Memory B cell (primary cell): ENCODE measurements at places on chromosomes 12 and 14.

- DNase-seq, result no peak
These were observed 51.1 kb downstream of the SLC38A1 start for GRCh38 chr12:46217541-46218321.

- DNase-seq, result no peak
These were observed 25.1 kb upstream of the FBRSL1 start for GRCh38 chr12:132464820-132465219.

DNA sequence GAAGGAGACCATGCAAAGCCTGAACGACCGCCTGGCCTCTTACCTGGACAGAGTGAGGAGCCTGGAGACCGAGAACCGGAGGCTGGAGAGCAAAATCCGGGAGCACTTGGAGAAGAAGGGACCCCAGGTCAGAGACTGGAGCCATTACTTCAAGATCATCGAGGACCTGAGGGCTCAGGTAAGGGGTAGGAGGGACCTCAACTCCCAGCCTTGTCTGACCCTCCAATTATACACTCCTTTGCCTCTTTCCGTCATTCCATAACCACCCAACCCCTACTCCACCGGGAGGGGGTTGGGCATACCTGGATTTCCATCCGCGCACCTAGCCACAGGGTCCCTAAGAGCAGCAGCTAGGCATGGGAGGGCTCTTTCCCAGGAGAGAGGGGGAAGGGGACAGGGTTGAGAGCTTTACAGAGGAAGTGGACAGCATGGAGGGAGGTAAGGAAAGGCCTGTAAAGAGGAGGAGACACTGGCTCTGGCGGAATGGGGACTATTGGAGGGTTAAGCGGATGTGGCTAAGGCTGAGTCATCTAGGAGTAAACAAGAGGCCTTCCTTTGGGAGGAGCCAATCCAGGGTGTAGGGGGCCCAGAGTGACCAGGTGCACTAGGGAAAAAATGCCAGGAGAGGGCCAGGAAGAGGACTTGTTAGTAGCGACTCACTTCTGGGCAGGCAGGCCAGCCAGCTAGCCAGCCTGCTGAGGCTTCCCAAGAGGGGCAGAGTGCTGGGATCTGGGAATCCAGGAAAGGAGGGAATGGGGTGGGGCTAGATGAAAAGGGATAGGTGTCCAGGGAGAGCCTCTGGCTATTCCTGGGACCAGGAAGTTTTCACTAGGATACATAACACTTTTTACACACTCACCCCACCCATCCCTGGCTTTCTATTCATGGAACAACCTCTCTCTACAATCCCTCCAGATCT is 754 bp downstream of the KRT18 start:
- no peak for DNase-seq

DNA sequence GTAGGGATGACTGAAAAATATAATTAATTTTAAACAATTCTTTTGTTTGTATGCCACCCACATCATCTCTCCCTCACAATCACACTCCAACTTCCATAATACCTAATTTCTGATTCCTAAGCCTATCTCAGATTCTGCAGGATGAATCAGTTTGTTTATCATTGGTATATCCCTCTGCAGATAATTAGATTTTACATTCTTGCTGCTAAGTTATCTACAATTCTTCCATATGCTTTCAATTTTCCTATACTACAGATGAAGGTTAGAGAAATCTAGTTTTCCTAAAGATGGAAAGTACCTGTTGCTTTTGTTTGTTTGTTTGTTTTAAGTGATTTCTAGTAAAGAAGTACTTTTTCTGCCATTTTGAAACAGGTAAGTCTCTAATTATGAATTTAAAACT is 105.3 kb downstream of the ANKS1B start:
- no peak for DNase-seq

- no peak for DNase-seq
These were observed 48.9 kb upstream of the DYRK2 start for GRCh38 chr12:67599691-67600090.

GRCh38 chr12:70520847-70521246 is 116.4 kb downstream of the PTPRB start:
- no peak for DNase-seq

- DNase-seq, result no peak
These were observed 170.1 kb upstream of the AMIGO2 start for GRCh38 chr12:47249719-47250357.

DNA sequence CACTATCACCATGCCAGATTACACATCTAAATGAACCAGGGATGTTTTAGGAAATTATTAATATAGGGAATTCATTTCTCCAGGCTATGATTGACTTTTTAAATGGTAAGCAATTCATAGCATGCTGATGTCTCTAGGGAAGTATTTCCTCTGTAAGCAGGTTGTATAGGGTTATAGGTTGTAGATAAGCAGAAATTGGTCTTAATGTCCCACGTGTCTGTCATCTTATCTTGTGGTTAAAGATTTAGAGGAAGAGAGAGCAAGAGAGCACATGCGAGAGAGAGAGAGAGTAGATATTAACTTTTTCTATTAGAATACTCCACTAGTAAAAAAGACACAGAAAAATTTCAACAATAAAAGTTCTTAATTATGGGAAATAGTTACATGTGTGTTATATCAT is 32.6 kb downstream of the TRHDE start:
- no peak for DNase-seq

DNA sequence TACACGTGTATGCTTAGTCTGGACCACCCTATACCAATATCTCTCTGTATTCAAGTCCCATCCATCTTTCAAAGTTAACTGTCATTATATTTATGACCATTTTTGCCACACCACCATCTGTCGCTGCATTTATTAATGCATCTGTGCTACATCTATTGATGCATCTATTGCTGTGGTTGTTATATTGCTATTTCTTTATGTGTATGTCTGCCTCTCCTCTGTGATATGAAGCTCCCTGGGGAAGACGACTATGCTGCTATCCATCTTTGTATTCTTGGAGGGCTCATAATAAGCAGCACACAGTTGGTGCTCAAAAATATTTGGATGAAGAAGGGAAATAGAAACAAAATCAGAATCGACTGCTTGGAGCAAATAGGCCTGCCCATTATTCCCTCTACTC is 357.6 kb downstream of the RPS29 start:
- no peak for DNase-seq

DNA sequence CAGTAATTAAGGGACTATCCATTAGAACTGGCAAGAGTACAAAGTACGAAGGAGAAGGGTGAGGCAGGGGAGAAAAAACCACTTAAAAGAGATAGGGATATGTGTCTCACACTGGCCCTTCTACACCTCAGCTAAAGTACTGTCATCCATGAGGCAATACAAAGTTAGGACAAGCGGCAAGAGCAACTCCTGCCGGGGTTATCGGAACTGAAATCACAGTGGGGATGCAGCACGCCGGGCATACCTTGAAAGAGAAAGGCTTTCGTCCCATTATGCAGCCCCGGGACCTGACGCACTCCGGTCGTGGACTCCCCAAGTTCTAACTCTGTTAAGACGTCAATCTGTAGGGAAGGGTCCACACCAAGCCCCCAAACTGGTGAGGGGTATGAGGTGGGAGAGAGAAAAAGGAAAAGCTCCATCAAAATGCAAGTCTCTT is 1.1 kb downstream of the NELL2 start:
- no peak for DNase-seq

- DNase-seq, result no peak
These were observed 277.9 kb upstream of the E2F7 start for GRCh38 chr12:77343291-77343690.

DNA sequence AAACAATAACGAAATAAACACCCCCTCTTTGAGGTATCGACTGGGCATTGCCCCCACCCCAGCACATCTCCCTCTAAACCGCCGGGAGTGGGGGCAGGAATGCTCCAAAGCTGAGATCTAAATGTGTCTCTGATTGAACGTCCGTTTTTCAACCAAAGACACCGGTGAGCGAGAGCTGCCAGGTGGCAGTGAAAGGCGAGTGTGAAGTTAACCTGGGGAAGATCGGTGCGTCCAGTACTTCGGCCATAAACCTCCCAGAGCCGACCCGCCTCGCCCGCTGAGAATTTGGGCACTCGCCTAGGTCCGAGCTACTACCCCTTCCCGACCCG is 625 bp downstream of the ANGEL1 start:
- DNase-seq, result no peak

GRCh38 chr14:60771117-60771516 is 36.6 kb downstream of the MNAT1 start:
- DNase-seq, result no peak

GRCh38 chr12:93802698-93803423 is 125.7 kb downstream of the CRADD start:
- no peak for DNase-seq

GRCh38 chr12:1022032-1022970 is 31.3 kb downstream of the ERC1 start:
- DNase-seq, result no peak

- no peak for DNase-seq
These were observed 986 bp upstream of the NTF3 start for GRCh38 chr12:5430641-5431603.

- DNase-seq, result no peak
These were observed 830 bp upstream of the TRMT61A start for GRCh38 chr14:103528146-103528586.

- DNase-seq, result no peak
These were observed 480.6 kb downstream of the ZFP36L1 start for GRCh38 chr14:68312300-68312699.

- no peak for DNase-seq
These were observed 11.2 kb upstream of the TMX1 start for GRCh38 chr14:51228890-51229289.

DNA sequence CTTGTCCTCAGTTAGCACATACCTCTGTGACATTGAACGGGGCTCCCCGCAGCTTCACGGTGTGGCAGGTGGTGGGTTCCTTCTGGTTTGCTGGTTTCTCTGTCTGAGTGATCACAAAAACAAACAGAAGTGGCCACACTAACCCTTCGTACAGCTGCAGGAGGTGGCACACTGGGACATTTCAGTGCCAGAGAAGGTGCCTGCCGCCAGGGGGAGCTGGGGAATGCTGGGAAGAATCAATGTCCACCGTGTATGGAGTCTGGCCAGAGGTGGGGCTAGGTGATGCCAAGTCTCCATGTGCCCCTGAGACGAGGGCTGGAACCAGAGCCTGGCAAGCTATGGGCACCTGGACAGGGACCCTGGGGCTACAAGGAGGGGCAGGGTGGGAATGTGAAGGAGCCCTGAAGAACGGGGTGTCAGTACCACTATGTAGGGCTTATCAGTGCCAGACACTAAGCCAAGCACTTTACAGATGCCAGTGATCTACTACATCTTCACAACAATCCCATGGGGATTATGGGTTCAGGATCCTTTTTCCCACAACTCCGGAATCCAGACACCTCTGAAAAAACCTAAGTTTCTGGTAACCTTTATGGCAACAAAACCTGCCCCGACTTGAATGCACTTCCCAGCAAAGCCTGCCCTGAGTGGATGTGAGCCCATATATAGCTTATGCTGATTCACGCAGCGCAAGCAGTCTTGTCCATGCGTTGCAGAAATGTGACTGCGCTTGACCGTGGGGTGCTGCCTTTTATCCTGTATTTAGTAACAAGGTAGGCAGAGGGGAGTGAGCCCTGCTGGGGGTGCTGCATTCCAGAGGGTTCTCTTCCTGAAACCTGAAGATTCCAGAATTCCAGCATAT is 10.8 kb downstream of the RBM19 start:
- no peak for DNase-seq

- DNase-seq, result no peak
These were observed 103.3 kb downstream of the RBM19 start for GRCh38 chr12:113862590-113863454.

- DNase-seq, result no peak
These were observed 291.2 kb upstream of the SOX5 start for GRCh38 chr12:24240707-24241106.

GRCh38 chr12:89451841-89452251 is 72.8 kb downstream of the GALNT4 start:
- no peak for DNase-seq

DNA sequence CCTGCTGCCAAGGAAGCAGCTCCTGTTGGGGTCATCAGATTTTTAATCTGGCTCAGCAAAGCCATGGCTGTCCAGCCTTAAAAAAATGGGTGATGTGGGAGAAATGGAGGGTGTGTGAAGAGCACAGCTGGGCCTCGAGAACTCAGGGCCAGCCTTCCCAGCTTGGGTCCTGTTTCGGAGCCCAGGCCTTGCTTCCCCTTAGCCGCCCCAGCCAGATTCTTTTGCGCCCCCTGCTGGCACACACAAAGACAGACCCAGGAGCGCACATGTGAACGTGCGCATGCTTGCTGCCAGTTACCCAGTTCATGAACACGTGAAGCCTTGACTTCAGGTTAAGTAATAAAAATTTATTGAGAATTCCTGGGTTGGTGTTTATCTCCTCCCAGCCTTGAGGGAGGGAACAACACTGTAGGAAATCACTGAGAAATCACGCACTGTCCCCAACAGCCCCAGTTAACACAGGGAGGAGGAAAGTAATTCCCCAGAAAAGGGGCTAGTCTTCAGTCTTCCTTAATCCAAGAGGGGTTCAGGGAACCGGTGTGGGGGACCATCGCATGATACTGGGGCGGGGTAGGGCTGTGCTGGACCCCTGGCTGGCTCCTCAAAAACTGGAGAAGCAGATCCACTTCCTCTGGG is 5.3 kb downstream of the PHB2 start:
- peak; percentile 89 for DNase-seq

GRCh38 chr14:42719391-42719790 is 1112.7 kb downstream of the LRFN5 start:
- no peak for DNase-seq

- DNase-seq, result no peak
These were observed 51.1 kb downstream of the LIMA1 start for GRCh38 chr12:50232206-50232605.

GRCh38 chr12:121579190-121579791 is 1.5 kb downstream of the KDM2B start:
- DNase-seq, result no peak

DNA sequence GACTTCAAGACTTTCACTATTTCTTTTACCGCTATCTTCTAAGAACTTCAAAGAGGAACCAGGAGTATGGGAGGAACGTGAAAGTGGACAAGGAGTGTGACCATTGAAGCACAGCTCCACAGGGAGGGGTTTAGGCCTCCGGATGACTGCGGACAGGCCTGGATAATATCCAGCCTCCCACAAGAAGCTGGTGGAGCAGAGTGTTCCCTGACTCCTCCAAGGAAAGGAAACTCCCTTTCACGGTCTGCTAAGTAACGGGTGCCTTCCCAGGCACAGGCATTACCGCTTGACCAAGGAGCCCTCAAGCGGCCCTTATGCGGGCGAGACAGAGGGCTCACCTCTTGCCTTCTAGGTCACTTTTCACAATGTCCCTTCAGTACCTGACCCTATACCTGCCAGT is 267.0 kb downstream of the RPL10L start:
- DNase-seq, result no peak

GRCh38 chr14:94112513-94113063 is 2.1 kb downstream of the IFI27 start:
- DNase-seq, result no peak

- no peak for DNase-seq
These were observed 540.1 kb upstream of the MIS18BP1 start for GRCh38 chr14:45793081-45793480.

GRCh38 chr12:82694970-82695369 is 8.3 kb downstream of the TMTC2 start:
- DNase-seq, result no peak

GRCh38 chr14:22314183-22314820 is 274.7 kb downstream of the DAD1 start:
- peak; percentile 60 for DNase-seq

DNA sequence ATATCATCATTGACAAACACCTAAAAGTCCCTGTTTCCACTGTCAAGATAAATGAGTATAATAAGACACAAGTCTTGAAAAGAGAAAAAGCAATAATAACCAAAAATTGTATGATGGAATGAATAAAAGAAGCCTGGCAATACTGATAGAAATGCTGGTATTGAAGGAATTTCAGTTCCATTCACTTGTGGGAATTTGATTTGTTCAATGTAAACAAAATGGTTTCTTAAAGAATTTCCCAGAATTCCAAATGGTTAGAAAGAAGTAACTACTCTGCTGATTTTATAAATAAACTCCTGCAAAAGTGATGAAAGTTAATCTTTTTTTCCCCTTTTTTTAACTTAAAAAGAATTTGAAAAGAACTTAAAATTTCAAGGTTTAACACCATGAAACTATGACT is 129.9 kb upstream of the PDZRN4 start:
- no peak for DNase-seq
